Mucosa of gallbladder (tissue), 1 donor: ENCODE measurements at places on chromosomes 4 and X.

DNA sequence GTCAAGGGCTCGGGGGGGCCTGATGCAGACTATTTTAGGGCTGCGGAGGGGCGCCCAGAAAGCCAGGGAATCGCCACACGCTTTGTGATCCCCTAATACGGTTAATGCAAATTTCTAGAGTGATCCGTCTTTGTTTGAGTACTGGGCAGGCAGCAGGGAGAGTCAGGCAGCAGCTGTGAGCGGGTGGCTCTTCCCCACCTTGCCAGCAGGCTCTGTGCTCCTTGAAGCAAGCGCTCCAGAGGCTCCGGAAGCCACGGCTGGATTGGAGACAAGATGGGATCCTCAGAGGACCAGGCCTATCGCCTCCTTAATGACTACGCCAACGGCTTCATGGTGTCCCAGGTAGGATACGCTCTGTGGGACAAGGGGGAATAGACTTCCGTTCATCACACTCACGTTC is at the start of gene ASMT:
Gene ASMT, plus strand, starts transcription at position 133 of the 400 bp plus-strand sequence. Its CDS starts 141 bp downstream, at position 274.
- DNase-seq = no peak

DNA sequence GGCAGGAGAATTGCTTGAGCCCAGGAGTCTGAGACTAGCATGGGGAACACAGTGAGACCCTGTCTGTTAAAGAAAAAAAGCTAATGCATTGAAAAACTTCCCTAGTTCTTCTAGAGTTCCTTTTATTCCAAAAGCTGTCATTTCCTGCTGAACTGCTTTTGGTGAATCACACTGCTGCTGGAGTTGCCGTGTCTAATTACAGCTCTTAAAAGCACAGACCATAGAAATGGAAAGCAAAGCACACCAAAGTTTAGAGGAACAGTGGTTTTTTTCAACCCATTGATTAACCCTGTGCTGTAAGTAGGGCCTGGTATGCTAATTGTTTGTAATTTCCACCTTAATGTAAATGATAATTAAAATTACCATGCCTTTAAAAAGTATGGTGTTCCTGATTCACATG is 52.4 kb downstream of the SEPTIN11 start:
- no peak for DNase-seq

DNA sequence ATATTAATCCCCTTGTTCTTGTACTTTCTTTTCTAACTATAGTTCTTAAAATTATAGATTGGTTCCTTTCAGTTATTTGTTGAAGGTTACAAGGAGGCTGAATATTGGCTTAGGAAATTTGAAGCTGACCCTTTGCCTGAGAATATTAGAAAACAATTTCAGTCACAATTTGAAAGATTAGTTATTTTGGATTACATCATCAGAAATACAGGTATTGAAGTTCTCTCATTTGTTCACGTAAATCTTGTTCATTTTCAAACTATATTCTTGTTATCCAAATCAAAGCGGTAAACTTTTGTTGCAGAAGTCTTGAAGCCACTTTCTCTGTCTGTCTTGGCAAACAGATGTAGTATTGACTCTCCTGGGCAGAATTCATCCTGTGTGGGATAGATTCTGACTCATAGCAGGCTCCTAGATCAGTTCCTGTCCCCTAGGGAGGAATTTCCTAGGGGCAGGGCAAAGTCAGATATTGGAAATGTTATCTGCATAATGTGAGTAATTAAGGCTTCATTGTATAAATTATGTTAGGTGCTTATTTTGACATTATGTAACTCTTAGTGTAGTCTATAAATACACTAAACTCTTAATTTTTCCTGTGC is 25.2 kb downstream of the PI4K2B start:
- no peak for DNase-seq

DNA sequence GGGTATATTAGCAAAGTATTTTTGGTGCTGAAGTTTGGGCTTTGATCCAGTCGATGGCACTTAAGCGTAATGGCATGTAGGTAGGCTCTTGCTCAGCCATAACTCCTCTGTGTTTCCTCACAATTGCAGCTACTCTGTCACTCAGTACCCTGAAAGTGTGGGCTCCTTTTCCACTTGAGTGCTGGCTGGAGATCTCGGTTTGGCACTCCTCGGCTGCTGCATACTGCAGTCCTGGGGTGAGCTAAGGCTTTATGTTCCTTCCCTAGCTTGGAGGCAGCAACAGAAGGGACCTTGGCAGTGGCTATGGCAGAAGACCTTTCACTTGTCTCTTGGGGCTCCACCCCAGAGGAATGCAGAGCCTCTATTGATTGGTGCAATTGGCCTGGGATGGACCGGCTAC is 106.7 kb upstream of the GRXCR1 start:
- DNase-seq = no peak

DNA sequence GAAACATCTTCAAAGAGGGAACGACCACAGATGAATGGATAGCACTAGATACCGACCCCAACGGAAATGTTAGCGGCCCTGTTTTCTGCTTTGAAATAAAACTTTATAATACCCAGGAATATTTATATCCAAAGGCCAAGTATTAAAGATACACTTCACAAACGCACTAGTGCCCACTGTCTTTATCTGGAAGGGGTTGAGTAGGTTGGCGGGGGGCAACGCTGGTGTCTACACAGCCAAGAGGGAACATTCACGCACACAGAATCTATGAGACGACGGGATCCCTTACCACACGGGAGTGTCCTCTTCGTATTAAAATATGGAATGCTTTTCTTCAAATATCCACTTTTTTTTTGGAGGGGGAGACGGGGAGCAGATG is 3.3 kb downstream of the HAND2 start:
- DNase-seq = no peak

- no peak for DNase-seq
Observed at GRCh38 chrX:134544135-134544512, 84.2 kb downstream of the HPRT1 start.

GRCh38 chr4:8532245-8532781 is 47.9 kb upstream of the GPR78 start:
- DNase-seq = no peak

GRCh38 chr4:140884431-140885058 is 128.4 kb upstream of the TBC1D9 start:
- peak; percentile 54 for DNase-seq

- DNase-seq = no peak
Observed at GRCh38 chr4:89000844-89001360, 56.1 kb downstream of the FAM13A start.

DNA sequence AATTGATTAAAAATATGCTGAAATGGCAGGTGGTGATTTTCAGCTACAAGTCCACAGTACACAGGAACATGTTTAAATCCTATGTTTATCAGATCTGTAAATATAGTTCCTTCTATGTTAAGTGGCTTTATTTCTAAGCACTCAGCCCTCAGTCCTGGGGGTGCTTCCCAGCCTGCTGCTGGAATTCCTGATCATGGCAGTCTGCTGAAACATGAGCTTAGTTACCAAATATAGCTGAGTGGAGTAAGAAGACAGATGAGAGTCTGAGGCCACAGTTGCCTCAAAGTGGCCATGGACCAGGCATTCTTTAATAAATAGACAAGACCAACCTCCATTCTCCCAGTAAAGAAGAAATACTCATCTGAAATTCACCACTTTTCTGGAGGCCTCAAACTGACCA is 17.1 kb upstream of the DDX60 start:
- DNase-seq = no peak

DNA sequence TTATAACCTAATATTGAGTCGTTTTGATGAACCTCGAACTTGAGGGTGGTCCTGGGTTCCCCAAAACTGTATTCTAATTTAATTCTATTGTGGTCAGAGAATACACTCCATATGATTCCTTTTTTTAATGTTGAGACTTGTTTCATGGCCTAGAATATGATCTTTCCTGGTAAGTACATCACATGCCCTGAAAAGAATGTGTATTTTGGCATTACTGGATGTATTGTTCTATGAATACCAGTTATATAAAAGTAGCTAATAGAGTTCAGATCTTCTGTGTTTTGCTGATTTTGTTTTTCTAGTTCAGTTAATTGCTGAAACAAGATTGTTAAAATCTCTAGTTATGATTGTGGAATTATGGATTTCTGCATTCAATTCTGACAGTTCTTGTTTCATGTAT is 18.8 kb downstream of the PRRG1 start:
- no peak for DNase-seq

DNA sequence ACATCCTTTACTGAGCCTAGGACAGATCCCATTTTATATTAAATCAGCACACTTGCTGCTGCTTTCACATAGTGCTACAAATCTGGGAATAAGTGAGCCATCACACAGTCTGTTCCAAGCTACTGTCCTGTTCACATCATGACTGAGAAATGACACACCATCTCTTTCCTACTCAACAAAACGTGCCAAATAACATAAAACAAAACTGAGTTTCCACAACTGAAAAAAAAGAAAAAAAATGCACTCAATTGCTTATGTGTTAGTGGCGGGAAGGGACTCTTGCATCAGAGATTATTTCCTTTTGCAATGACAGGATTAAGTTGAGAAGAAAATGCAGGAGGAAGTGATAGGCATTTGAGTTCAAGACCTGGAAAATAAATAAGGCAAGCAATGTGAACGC is 109.0 kb downstream of the SHROOM4 start:
- DNase-seq = no peak

DNA sequence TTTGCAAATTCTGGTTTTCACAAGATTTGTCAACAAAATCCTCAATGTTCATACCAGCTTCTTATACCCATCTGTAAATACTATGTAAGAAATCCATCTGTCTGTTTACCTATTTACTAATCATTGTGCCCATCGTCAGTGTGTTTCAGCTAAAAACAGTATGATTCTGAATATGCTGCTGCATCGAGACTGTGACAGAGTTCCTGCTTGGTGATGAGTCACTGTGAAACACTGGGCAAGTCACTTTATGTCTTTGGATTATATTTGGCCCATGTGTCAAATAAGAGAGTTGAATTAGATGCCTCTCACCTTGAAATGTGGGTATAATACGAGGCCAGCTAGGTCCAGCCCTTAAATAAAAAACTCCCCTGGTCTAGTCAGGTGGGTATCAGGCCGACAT is 79.3 kb downstream of the CBLL2 start:
- DNase-seq = no peak

- DNase-seq = no peak
Observed at GRCh38 chr4:112422644-112423043, 93.3 kb downstream of the NEUROG2 start.

DNA sequence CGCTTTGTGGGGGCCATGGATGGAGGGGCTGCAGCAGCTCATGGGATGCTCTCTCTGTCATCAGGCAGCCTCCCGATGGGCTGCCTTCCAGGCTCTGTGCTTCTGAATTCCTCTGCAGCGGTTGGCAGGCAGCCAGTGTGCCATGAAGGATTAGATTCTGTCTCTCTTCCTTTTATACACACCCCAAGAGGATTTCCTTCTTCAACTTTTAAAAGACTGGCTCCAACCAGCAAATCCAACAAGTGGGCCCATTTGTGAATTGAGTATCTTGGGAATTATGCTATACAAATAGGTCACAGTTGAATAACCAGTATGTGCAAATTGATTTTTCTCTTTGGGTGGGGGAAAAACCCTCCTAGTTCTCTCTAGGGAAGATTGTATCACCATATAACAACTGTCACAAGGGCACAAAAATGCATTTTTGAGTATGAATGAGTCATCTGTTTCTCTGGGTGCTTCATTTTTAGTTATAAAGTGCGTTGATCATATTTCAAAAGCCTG is 96.8 kb upstream of the FAT1 start:
- peak; percentile 45 for DNase-seq

DNA sequence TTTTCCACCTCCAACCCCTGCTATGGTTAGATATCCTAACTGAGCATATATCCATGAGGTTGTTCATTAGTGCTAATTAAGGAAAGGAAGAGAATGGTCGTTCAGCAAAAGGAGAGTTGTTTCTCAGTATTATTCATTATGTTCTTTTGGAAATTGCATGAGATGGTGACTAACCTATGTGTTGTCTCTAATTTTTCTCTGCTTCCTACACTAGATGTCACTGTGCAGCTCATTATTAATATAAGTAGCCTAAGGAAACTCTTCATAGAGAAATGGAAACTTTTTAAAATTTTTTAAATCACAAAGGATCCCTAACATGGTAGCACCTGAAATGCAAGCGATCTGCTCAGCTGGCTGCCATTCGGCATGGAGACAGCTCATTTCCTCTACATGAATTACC is 67.7 kb upstream of the FAM9A start:
- DNase-seq = no peak

DNA sequence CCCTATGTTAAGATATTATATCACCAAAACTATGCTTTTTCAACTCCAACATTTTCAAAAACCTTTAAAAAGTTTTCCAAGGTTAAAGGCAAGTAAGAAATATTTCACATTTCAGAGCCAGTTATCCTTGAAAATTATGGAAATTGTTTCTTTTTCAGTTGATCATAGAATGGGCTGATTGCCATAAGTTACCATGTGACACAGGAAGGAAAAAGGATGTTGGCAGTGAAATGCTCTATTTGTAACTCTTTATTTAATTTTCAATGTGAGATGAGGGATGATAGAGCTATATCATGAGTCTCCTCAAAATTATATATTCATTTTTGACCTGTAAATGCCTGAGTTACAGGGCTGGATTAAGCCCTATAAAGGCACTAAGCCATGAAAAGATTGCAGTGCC is 93.0 kb upstream of the PLS3 start:
- no peak for DNase-seq
